Epithelial cell of proximal tubule (primary cell): ENCODE measurements at places on chromosomes 3 and 15.
A peak's percentile ranks its signal among the peaks of the same experiment; 100 is the strongest.

DNA sequence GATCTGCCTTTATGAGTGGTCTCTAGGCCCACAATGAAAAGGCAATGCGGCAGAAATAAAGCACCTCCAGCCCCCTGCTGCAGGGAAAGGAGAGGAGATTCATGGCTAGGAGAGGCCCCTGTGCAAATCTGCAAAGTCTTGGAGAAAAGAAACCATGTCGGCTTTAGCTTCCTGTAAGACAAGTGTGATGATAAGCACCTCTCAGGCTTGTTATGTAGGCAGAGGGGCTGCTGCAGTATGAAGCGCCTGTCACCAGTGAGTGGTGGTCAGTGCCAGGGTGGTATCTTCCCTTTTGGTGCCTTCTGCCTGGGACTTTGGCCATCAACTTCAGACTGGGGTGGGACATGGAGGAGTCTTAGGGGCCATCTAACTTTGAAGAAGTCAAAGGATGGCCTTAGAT lies 59.2 kb upstream of the ARHGEF3 start:
- DNase-seq = no peak

- DNase-seq = no peak
Observed at GRCh38 chr3:101735833-101736232, 11.4 kb downstream of the CEP97 start.

DNA sequence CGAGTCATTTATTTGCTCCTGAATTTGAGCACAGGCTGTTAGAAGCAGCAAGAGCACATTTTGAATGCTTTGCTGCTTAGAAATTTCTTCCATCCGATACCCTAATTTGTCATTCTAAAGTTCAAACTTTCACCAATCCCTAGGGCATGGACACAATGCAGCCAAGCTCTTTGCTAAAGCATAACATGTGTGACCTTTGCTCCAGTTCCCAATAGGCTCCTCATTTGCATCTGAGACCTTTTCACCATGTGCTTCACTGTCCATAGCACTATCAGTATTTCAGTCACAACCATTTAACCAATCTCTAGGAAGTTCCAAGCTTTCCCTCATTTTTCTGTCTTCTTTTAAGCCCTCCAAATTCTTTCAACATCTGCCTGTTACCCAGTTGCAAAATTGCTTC lies 1333.1 kb downstream of the SI start:
- no peak for DNase-seq

DNA sequence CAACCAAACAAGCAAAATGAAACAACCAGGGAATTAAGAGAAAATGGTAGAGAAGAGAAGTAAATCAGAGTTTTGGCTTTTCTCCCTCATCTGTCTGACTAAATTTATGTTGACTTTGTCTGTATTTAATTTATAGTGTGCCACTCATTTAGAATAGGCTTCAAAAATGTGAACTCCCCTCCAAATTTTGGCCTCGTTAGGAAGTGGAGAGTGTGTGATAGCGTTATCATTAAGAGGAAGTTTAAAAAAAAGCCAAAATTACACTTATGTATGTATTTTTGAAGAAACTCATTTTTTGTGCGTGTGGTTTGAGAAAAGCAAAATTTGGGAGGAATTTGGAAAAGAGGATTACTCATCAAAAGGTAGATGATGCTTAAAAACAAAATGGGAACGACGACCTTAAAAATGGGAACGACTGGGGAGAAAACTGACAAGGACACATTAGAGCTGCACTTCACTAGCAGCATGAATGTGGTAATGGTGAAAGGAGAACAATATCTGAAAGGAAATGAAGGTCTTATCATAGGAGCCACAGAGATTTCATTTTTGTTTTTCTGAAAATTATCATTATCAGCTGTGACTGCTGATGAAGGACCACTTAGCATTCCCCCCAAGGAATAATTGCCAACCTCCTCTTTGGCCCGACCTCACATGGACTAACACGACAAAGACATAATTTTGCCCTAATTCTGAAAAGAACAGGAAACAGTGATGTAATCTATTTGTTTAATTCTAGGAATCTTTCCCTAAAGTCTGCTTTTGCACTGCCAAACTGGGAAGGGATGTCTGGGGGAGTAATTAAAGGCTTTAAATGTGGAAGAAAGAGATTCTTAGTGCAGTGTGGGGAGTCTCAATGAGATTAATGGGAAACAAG lies 163.2 kb upstream of the P2RY1 start:
- no peak for DNase-seq

GRCh38 chr3:38173834-38174418 lies 8.6 kb downstream of the OXSR1 start:
- DNase-seq = no peak

DNA sequence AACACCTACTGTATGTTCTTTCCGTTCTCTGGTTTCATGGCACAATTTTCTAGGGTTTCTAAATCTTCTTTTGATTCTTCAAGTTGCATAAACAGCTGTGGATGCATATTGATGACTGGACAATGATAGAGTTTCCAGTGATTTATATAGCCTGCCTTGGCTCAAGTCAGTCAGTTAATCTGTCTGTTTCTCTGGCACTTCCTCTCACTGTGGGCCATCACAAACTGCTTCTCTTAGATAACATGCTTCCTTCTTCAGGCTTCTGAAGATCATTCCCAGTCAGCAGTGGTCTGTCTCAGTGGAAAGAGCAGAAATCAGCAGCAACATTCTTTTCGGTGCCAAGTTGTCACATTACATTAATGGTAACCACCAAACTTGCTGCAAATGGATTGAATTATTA lies 207.2 kb downstream of the RYR3 start:
- DNase-seq = no peak

- no peak for DNase-seq
Observed at GRCh38 chr15:99321468-99321867, 70.2 kb downstream of the LRRC28 start.

- DNase-seq = no peak
Observed at GRCh38 chr3:159038405-159038804, 236.6 kb downstream of the MFSD1 start.

DNA sequence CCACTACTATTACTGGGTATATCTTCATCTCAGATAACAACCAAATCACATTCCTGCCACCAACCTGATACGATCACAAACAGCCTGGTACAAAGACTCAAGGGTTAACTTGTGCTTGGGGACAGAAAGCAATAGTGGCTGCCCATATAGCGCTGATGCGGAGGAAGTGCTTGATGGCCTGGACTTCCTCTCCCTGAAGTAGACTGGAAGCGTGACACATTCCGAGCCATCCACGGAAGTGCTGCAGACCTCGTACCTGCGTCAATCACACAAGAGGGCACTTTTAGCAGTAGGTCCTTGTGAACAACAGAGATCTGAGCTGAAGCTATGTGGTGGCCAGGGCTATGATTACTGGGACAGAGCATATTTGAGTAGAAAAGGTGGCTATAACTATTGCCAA lies 17.3 kb upstream of the C3orf62 start:
- DNase-seq = no peak

- DNase-seq = no peak
Observed at GRCh38 chr3:37852097-37852496, 9.6 kb upstream of the CTDSPL start.

DNA sequence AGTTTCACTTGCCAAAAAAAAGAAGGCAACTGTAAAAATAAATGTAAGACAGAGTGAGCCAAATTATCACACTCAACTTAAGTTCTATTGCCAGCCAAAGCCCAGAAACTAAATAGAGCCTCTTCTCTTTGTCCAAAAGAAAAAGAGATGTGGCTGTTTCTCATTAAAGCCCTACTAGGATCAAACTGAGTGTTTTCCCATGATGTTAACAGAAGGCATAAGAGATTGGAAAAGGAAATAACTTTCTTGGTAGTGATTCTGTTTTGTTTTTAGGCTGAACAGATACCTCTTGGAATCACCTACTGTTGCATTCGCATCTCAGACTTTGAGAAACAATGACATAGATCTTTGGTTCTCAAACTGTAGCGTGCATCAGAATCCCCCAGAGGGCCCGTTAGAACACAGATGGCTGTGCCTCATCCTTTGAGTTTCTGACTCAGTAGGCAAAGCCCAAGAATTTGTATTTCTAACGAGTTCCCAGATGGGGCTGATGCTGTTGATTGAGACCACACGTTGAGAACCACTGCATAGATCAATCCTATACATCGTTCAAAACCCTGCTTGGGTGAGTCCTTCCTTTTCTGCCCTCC lies 42.5 kb upstream of the SRGAP3 start:
- no peak for DNase-seq

DNA sequence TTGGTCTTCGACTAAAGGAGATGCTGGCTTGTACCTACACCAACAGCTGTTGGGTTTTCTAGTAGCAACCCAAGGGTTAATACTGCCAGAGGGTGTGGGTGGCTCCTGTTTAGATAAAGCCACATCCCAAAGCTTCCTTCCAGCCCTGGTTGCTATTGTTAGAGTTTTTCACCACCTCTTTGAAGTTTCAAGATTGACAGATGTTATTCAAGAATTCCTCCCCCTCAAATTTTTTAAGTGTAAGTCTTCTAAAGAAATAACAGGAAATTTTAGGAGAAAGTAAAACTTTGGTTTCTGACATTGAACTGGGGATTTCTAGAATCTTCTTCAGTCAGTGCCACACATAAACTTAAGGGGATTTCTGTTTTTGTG lies 60.9 kb downstream of the TGFBR2 start:
- no peak for DNase-seq

GRCh38 chr3:100060685-100061484 lies 53.4 kb downstream of the FILIP1L start:
- no peak for DNase-seq

DNA sequence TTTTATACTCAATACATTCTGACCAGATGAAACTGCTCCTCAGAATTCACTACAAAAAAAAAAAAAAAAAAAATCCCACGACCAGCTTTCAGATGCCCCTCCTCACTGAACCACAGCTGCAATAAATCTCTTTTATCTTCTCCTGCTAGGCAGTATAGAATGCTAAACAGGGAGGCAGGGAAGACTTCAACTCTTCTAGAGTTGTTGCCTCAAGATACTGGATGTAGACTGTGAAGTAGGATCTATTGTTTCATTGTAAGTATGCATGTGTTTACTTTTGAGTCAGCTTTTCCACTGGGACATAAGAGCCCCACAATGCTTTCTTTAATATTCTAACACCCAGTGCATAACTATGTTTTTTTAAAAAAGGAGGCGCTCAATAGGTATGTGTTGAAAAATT lies 401.4 kb downstream of the TBL1XR1 start:
- DNase-seq = no peak

DNA sequence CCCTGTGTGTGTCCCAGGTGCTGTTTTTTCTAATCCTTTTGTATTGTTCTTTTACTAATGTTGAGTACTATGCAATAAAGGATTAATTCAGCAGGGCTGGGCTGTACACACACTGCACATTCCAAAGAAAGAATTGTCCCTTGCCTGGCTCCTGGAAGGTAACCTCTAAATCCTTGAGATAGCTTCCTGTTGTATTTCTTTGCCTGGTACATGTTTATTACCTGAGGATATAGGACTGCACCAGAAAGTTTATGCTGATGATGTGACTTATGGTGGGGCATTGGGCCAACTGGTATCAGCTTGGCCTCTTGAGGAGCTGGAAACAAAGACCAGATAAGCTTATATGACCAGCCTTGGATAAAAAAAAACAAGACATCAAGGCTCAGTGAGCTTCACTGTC lies 26.6 kb upstream of the FAN1 start:
- no peak for DNase-seq

- DNase-seq = no peak
Observed at GRCh38 chr3:43055806-43056770, 49.8 kb downstream of the POMGNT2 start.

- DNase-seq = no peak
Observed at GRCh38 chr3:112228786-112229185, 65.2 kb downstream of the SLC9C1 start.

DNA sequence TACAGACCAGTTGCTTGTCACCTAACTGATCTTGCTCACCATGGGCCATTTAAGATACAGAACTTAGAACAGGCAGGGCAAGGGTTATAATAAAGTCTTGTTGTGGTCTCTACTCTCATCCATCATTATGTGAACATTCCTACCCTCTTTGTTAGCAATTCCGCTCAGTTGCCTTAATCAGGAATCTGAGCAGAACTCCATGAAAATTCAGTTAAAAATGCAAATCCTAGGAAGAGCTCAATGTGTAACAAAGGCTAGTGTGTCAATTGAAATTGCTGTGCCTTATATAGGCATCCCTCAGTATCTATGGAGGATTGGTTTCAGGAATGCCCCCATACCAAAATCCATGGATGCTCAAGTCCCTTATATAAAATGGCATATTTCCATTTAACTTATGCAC lies 44.5 kb downstream of the CP start:
- DNase-seq = no peak

- DNase-seq = no peak
Observed at GRCh38 chr3:197942956-197943556, 6.9 kb upstream of the RPL35A start.

DNA sequence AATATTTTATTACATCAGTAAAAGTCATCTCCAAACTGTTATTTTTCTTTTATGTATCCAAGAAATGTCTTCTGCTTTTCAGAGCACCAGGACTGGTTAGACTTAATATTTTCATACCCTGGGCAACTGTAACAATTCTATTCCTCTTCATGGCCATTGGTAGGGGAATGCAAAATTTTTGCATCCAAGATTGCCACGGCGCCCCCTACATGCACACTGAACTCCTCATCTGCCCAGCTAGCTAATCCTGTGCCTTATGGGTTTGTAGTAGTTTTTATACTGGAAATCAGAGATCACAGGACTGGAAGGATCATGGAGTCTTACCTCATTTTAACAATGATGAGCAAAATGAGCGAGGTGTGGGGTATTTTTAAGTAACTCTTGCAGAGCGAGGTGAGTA lies 74.2 kb downstream of the CRTC3 start:
- no peak for DNase-seq

DNA sequence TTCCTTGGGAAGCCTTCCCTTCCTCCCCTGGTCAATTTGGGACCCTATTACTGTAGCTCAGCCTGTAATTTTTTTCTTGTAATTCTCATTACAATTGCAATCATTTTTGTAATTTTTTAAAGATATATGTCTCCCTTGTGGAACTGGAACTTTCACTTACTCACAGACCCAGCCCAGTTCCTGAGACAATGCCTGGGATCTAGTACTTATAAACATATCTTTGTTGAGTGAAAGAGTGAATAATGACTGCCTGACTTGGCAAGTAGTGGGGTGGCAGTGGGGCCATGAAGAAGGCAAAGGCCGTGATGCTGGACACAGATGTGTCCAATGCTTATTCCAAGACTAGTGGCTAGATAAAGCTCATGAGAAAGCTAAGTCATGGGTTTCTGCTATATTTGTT lies 294.5 kb upstream of the LRRN1 start:
- DNase-seq = no peak

- DNase-seq = no peak
Observed at GRCh38 chr3:88434001-88434400, 284.2 kb downstream of the C3orf38 start.

GRCh38 chr15:38555686-38556334 lies 8.8 kb downstream of the RASGRP1 start:
- peak; percentile 52 for DNase-seq

DNA sequence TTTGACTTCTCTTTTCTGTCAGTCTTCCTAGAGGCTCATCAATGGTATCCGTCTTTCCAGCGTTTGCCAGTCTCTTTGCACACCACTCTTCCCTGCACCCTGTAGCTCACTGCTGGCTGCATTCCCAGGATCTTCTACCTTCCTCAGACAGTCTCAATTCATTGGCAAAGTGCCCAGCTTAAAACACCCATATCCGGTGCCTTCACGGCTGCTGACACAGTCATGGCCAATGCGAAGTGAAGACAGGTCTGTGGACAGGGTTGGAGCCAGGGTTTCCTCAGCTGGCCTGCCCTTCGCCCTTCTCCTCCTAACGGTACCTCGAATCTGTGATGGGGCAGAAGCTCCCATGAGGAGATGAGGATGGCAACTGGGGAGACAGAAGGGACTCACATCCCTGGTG lies 36.1 kb downstream of the PTH1R start:
- peak; percentile 59 for DNase-seq
